Mesenchymal stem cell (in vitro differentiated cells and primary cell): ENCODE measurements at places on chromosomes 11 and 22.

- no peak for DNase-seq
Observed at GRCh38 chr11:1487091-1487850, 692 bp upstream of the MOB2 start.

GRCh38 chr11:40819230-40819629 lies 640.2 kb downstream of the LRRC4C start:
- no peak for DNase-seq

DNA sequence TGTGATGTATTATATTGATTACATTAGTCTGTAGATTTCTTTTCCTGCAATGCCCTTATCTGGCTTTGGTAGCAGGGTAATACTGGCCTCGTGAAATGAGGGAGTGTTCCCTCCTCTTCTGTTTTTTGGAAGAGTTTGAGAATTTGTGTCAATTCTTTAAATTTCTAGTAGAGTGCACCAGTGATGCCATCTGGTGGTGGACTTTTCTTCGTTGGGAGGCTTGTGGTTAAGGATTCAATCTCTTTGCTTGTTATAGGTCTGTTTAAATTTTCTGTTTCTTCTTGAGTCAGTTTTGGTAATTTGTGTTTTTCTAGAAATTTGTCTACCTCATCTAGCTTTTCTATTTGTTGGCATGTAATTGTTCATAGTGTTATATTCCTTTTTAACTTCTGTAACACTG lies 18.9 kb downstream of the SHANK3 start:
- no peak for DNase-seq

DNA sequence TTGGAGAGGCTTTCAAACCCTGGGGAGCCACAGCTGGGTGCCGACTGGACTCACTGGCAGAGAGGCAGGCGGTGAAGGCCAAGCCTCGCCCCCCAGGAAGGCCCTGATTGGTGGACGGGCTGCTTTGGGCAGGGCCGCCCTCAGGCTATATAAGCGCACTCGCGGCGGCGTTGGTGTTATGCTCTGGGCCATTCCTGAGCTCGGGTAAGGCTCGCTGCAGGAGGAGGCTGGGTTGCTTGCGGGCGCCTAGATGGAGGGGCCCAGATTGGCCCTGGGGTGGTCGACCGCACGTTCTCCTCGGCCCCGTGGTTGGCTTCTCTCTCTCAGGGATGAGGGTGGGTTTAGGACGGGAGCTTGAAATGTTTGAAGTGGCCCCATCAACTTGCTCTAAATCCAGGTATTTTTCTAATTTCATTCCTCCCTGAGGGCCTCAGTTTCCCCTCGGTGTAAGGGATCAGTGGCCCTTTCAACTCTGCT lies at the start of gene SPDYC:
Gene SPDYC (plus strand): TSS at position 176 of the 477 bp plus-strand sequence. CDS start 1,125 bp downstream, outside the sequence.
- no peak for DNase-seq

DNA sequence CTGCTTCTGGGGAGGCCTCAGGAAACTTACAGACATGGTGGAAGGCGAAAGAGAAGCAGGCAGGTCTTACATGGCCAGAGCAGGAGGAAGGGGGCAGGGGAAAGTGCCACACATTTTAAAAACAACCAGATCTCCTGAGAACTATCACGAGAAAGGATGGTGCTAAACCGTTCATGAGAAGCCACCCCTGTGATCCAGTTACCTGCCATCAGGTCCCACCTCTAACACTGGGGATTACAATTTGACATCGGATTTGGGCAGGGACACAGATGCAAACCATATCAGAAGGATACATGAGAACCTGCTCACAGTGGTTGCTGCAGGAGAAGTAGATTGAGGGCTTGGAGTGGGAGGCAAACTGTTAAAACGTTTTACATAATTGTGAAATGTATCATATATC lies 152.2 kb downstream of the ADAMTS15 start:
- no peak for DNase-seq

GRCh38 chr22:33600113-33600512 lies 320.2 kb downstream of the LARGE1 start:
- DNase-seq = no peak

DNA sequence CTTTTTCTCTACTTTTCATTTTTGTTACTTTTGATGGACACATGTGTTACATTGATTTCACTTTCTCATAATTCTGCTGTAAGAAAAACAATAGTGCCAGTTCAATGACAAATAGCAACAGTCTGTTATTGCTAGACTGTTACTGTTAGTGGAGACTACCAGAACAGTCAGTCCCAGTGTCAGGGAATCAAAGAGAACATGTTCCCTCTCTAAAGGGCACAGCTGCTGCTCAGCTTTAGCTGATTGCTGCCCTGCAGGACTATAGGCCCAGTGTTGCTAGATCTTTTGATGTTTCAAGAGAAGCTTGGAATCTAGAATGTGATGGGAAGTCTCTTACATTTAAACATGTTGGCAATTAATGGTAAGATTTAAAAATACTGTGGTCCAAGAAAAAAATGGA lies 3.4 kb downstream of the BIRC3 start:
- no peak for DNase-seq

DNA sequence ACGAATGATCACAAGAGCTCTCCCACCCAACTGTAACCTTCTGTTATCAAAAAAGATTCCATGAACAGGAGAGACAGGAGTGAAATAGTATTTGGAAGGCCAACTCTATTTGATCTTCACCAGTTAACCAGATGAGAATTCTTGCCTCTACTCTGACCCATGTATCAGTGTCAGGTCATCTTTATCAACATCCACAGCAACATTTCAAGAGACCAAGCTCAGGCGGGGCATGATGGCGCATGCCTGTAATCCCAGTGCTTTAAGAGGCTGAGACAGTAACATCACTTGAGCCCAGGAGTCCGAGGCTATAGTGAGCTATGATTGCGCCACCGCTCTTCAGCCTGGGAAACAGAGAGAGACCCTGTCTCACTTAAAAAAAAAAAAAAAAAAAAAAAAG lies 62.3 kb downstream of the GAB2 start:
- DNase-seq = no peak

DNA sequence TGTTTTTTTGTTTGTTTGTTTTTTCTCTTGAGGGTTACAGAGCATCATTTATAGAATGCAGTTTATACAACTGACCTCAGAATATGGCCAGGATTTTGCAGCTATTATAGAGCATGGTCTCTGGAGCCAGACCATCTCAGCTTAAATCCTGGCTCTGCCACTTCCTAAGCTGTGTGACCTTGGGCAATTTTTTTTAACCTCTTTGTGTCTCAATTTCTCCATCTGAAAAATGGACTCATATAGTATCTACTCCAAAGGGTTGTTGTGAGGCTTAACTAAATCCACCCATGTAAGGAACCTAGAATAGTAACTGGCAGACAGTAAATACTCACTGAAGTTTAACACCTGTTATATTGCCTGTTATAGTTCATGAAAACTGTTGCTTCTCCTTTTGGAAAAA lies 8.3 kb upstream of the DGAT2 start:
- DNase-seq = no peak

DNA sequence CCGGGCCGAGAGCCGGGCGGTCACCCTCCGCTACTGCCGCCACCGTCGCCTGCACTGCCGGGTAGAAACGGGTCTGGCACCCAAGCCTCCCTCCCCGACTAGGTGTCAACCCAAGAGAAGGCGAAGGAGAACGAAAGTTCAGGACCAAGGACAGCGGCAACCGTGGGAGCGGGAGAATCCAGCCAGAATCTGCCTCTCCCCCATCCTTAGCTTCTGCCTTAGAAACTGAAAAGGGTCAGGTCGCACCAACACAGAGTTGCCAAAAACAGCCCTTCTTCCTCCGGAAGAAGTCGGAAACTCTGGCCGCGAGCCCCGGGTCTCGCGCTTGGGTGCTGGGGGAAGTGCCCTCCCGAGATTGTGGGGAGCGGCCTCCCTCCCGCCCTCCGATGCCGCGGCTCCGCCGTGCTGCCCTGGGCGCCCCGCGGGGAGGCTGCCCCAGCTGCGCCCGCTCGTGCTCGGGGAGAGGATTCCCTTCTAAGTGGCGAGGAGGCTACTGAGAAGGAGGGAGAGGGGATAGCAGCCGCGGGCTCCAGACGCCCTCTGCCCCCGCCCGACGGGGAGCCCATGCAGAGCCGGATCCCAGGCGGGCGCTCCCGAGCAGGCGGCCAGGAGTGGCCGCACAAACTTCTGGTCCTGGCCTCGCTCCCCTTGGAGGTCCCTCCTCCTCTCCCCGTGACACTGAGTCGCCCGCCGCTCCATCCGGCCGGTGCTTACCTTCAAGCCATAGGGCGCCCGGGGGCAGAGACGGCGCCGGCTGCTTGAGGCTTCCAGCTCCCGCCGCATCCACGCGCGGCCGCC lies 637 bp downstream of the DRD2 start:
- peak; percentile 83 for DNase-seq

DNA sequence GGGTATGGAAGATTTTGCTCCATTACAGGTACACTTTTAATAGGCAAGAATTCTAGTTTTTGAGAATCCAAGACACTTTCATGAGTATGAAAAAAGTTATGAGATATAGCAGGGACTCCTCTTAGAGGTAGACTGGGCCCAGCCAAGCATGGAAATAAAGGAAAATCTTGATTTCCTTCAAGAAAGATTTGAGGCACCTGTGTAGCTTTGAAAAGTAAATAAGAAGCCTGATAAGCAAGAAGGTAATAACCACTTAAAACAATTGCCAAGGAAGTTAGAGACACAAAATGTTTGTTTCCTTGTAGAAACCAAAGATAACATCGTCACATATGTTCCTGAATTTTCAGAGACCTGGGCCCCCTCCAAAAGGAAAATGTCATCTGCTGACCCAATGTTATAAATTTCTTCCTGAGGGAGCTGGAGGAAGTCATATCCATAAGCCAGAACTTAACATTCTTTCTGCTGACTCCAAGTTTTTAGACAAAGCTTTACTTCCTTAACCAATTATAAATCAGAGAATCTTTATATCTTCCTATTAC lies 314.5 kb upstream of the ANO3 start:
- no peak for DNase-seq

- DNase-seq = peak; percentile 48
Observed at GRCh38 chr22:42928969-42929837, 72.1 kb upstream of the ARFGAP3 start.

- peak; percentile 49 for DNase-seq
Observed at GRCh38 chr11:93652161-93652597, 9.3 kb upstream of the CEP295 start.

DNA sequence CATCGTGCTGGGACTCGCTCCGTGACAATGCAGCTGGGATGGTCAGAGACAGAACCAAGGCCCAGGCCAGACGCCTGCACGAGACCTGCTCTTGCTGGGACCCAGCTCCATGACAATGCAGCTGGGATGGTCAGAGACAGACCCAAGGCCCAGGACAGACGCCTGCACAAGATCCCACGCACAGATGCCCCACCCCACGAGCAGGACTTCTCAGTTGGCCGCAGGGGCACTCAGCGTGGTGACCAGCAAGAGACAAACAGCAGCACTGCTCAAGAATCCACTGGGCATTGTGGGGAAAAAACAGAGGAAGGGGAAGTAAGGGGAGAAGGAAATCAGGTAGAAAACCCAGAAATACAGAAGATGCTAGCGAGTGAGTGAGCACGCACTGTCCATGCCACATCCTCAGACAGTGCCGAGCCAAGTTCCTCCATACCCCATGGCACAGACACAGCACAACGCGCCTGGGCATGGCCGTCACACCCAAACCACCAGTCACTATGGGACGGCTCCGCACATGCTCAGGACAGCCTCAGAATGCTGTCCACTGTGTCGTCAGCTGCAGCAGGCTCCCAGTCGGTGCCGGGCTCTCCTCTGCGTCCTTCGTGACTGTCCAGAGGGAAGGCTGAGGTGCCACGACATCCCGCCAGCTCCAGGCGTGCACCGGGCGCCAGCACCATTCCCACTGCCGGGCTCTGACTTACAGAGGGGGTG lies 44.5 kb downstream of the BRD1 start:
- no peak for DNase-seq

DNA sequence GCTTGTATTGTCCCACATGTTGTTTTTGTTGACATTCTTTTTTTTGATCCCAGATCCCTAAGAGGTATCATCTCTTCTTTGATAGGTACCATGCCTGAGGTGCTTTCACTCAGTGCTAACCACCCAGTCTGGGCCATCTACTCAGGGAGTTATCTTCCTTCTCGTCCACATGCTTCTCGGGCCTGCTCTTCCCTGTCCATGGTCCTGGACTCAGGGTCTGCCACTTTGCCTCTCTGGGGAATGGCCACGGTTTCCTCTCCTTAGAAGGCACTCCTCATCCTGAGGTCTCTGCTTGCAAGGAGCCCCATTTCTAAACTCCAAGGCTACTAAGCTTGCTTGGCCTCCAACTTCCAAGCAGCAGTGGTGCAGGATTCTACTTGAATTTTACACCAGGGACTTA lies 227.0 kb upstream of the NCAM1 start:
- peak; percentile 38 for DNase-seq

- DNase-seq = no peak
Observed at GRCh38 chr22:39349967-39350726, at the start of gene SYNGR1. Gene SYNGR1, plus strand, starts transcription at chr22:39349991. Its CDS starts 20 bp downstream, at chr22:39350011.

DNA sequence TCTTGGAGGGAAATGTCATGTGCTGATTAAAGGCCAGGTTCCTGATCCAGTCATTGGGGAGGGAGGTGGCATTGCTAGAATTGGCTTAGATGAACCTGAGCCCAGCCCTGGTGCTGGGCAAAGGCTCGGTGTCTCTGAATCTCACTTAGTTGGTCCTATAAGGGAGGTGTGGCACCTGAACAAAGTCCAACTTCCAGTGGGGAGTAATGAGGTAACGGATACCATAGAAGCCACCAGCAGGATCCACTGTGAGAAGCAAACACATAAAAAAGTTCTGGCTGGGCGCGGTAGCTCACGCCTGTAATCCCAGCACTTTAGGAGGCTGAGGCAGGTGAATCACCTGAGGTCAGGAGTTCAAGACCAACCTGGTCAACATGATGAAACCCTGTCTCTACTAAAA lies 26.6 kb downstream of the PRDM11 start:
- DNase-seq = no peak

DNA sequence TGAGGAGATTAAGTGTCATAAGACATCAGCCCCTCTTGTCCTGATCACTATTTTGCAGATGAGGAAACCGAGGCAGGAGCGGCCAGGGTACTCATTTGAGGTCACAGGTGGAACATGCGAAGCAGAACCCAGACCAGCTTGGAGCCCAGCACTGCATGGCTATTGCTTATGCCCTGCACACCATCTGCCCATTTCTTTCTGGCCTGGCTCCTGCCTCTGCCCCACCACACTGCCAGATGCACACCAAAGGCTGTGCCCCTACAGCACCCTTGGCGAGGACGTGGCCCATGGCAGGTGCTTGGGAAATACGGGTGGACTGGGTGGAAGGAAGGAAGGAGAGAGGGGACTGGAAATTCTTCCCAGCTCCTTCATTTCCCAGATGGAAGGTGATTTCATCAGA lies 222.9 kb downstream of the CTTN start:
- no peak for DNase-seq

- no peak for DNase-seq
Observed at GRCh38 chr11:56923116-56923515, 65.6 kb upstream of the OR5AK2 start.
